ENCODE measurements at places on chromosomes 4 and X.

GRCh38 chr4:105075045-105075444, 71.6 kb upstream of the TET2 start:
- DNase-seq: no peak

DNA sequence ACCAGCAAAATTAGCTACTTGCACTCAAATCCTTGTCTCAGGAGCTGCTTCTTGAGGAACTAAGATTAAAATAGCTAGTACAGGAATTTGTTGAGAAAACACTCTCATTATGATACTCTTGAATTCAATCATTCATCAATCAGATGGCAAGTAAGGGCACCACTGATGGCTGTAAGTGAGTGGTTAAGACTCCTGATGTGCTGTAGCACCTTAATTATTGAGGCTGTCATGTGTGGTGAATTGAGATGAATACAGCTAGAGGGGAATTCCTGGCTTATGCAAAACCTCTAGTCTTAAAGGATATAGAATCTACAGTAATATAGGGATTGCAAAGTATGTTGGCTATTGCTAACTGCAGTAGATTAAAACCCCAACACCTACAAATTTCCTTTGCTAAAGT, 509.1 kb downstream of the IQCM start:
- DNase-seq: no peak

- DNase-seq: no peak
Measured at GRCh38 chr4:152535360-152535902, 461 bp downstream of the FBXW7 start.

DNA sequence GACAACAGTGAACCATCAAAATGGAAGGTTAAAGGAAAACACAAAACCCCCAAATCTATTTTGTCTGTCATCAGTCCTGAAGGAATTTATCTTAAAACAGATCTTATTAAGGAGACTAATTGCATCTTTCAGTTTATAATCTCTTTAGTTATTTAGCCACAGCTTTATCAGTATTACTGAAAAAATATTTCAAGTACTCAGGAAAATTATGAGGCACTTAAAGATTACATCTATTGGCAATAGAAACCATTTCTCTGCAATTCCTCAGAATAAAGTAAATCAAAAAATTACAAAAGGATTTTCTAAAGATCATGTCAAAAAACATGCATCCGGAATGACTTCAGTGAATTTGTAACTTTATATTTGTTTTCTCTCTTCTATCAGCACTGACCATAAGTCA, 35.2 kb downstream of the ANTXR2 start:
- DNase-seq: no peak

DNA sequence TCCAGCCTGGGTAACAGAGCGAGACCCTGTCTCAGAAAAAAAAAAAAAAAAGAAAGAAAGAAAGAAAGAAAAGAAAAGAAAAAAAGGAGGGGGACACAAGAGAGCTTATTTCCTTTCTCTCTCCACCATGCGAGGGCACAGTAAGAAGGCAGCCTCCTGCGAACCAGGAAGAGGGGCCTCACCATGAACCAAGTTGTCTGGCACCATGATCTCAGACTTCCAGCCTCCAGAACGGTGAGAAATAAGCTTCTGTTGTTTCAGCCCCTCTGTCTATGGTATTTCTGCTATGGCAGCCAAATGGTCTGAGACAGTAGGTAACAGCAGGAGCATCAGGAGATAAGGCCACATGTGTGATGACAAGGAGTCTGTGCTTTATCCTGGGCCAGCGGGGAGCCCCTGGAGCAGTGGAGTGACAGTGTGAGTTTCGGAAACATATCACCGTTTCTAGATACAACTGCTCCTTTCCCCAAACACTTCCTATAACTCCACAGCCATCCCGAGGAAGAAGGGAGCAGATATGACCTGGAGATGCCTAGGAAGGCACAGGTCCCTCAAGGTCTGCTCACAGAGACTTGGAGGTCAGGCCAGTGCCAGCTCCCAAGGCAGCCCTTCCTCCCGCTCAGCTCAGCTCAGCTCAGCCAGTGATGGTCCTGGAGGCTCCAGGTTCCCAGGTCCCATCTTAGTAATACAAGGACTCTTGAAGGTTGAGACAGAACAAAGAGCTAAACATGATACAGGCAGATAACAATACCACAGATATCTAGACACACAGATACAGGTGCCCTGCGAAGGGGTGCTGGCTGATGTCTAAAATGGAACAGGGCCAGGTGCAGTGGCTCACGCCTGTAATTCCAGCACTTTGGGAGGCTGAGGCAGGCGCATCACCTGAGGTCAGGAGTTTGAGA, 17.7 kb downstream of the JAKMIP1 start:
- DNase-seq: no peak

GRCh38 chr4:8704632-8705031, 112.1 kb downstream of the CPZ start:
- no peak for DNase-seq

GRCh38 chrX:144327495-144327894, 443.6 kb downstream of the UBE2NL start:
- DNase-seq: no peak

GRCh38 chr4:145298885-145299284, 118.5 kb upstream of the OTUD4 start:
- no peak for DNase-seq

DNA sequence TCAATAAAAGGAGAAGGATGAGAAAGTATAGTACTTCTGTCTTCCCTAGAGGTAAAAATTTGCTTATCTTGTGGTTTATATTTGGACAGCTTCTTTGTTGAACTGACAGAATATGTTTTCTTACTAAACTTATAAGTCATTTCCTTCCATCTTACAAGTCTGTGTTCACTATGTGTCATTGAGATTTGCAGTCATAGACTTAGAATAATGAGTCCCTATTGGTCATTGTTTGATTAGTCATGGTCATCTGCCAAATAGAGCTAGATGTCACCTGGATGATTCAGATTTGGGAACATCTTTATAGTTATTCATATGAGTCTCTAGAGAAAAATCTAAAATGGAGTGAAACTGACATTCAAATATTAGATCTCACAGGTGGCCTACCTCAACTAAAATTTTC, 51.5 kb downstream of the SPATA18 start:
- no peak for DNase-seq

- no peak for DNase-seq
Measured at GRCh38 chr4:159146488-159146887, 43.6 kb downstream of the RAPGEF2 start.

GRCh38 chrX:106862972-106863688, 40.0 kb downstream of the RIPPLY1 start:
- DNase-seq: no peak

- no peak for DNase-seq
Measured at GRCh38 chr4:39706741-39707511, 9.0 kb downstream of the UBE2K start.

DNA sequence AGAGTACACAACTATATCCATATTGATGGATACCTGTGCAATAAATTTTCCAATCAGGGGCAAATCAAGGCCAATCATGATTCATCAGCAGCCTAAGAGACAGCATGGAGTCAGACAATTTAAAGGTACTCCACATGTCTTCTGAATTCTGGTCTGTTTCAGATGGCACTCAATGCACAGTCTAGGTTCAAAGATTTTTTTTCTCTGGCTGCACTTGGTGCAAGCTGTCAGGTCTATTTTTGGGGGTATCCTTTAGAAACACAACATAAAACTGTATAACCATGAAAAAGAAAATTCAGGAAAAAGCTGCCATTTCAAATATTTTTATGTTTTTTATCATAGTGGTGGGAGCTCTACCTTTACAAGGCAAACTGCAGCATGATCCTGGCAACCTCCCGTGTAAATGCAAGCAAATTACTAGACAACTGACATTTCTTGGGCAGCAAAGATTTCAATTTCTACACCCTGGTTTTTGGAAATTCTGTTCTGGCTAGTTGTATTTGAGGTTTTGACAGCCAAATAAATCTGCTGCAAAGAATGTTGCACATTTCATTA, 310.3 kb downstream of the KCNIP4 start:
- DNase-seq: no peak

DNA sequence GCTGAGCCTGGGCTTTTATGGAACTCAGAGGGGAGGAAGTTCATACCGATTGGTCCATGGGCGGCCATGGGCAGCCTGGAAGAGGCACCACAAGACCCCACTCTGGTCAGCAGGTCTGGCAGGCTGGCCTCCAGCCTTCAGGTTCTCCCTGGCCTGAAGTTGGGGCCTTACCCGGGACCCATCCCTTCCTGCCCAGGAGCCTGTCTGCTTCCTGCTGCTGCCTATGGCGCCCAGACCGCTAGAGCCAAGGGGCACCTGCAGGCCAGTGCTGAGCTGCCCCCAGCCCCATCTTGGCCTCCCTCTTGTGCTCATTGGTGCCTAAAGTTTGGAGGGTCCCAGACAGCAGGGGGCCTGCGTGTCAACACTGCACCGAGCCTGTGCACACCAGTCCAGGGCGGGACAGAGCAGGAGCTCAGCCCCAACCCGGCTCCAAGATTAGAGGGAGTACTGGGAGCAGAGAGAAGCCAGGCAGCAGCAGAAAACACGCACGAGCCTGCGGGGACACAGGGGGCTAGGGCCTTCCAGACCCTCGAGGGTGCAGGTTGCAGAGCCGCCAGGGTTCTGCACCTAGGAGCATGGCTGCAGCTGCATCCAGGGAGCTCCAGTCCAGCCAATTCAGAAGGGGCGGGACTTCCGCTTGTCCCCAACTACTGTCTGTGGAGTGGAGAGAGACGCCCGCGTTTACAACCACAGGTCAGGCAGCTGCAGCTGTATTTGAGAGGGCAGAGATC, 30.7 kb upstream of the ZNF280C start:
- DNase-seq: peak; percentile 19

DNA sequence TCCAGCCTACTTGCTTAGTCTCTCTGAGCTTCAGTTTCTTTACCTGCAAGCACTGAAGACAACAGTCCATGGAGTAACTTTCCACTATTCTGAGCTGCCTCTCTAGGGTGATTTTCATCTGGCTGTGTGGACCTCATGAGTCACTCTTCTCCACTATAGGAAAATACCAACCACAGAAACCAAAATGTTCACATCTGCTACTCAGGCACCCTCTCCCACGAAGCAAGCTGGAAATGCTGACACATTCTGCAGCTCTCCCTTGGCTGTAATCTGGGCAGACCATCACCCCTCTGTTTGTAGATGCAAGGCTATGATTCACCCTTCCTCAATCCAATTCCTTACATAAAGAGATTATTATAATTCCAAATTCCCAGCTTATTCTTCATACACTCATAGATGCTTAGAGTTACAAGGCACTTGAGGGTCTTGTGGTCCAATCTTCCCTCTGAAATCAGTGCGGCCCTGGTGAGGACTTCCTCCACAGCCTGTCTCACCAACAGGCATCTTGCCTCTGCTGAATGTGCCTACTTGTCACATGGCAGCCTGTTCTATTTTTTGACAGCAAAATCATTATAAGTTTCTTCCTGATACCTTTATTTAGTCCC, 97.0 kb upstream of the LNX1 start:
- no peak for DNase-seq

DNA sequence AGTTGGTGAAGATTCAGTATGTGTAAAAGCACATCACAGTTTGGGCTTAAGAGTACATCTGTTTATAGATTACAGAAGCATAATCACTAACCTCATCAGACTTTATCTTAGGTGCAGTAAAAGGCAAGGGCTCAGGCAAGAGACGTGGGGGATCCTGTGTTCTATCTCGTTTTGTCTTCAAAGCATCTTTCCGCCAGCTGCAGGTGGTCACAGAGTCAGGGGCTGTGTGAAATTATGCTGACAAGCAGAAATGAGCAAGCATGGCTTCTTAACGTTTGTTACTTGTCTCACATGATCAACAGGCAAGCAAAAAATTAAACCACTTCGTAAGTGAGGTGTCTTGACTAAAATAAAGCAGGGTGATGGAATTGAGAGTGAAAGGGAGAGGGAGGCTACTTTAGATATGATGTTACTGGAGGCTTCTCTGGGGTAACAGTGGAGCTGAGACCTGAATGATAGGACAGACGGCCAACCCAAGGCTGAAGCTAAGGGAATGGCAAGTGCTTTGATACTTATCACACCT, 1.4 kb upstream of the TEC start:
- DNase-seq: no peak

DNA sequence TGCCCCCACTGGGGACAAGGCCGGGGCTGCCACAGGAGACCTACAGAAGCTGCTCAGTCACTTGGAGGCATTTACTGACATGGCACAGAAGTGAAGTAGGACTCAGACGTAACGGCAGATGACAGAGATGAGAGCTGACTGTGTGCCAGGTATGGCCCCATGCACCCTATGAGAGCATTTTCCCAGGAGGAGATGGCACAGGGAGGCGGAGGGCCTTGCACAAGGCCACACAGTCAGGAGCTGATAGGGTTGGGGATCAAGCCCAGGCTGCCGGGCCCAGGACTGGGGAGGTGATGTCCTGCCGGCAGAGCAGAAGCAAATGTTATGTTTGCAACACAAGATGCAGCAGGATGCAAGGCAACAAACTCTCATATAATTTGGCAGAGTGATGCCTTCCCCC, 34.1 kb downstream of the NAT8L start:
- no peak for DNase-seq

DNA sequence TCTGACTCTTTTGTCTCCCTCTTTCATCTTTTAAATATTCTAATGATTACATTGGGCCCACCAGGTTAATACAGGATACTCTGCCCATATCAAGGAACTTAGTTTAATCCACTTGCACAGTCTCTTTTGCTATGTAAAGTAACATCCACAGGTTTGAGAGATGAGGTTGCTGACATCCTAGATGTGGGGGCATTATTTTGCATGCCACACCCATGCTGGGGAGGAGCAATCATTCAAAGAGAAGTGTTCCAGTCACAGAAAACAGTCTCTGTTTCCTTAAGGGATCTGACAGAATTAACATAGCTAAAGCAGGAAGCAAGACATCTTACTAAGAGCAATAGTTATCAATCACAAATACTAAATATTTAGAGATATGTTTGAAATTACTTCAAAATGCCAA, 11.5 kb upstream of the TRAM1L1 start:
- DNase-seq: no peak

- no peak for DNase-seq
Measured at GRCh38 chrX:1093586-1094421, 118.6 kb downstream of the CRLF2 start.

DNA sequence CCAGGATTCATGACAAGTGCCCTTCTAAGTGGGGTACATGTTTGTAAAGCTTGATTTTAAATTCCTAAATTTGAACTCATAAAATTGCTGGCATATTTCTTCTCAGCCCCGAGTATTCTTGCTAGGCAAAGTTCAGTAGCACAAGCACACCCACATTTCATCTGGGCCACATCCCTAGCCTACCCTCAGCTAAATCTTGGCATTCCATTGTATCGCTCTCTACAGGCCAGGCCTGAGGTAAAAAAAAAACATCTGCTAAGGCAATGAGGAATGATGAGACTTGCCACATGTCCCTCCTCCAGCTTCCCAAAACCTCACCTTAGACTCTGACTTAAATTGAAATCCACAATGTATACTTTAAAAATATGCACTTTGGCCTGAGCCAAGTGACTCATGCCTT, 51.4 kb upstream of the VCX3B start:
- no peak for DNase-seq

GRCh38 chr4:8373973-8374545, 66.5 kb downstream of the ACOX3 start:
- no peak for DNase-seq

DNA sequence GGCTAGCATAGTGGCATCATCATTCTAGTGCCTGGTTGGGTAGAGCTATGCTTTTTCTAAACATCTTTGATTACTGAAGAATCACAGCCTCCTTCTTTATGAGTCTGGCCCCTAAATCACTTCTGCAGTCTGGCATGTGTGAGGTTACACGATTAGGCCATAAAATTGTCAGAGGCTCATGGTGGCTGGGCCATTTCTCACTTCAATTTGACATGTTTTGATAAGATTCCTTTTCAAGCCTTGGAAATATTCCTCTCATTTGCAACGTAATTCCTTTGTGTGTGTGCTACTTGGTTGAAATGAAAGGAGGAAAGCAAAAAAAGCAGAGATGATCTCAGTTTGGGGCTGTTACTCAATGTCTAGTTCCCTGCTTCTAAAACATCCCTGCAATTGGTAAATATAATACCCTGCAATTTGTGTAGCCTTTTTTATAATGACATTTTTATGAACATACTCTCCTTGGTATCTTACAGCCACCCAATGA, 6.2 kb downstream of the CCKAR start:
- DNase-seq: no peak

Data from NCI-H748 treated with DMSO at 0.1 percent for 48 hours (cell line).